ENCODE measurements at places on chromosomes 4 and X.
A peak's percentile ranks its signal among the peaks of the same experiment; 100 is the strongest.

DNA sequence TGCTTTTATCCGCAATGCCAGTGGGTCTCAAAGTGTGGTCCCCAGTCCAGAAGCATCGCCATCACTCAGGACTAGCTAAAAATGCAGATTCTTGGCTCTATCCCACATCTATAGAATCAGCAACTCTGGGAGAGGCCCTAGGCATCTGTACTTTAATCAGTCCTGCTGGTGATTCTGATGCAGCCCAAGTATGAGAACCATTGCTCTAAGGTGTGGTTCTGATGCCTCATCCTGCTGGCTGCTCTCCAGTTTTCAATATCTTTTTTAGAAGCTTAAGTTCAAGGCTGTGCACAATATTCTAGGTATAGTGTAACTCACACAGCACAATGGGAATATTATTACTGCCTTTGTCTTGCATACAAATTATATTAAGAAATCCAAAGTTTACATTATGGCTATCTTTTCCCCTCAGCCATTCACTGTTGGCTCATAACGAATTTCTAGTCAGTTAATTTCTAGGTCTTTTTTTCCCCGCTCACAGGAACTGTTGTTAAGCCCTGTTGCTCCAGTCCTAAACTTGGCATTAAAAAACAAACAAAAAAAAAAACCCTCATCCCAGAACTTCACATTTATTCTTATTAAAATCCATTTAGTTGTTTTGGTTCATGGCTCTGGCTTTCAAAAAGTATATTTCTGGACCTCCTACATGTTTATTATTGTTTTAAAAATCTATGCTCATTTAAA is 109.1 kb downstream of the PHEX start:
- DNase-seq: no peak

- DNase-seq: no peak
These were observed 111.4 kb downstream of the EFHC2 start for GRCh38 chrX:44232081-44232480.

DNA sequence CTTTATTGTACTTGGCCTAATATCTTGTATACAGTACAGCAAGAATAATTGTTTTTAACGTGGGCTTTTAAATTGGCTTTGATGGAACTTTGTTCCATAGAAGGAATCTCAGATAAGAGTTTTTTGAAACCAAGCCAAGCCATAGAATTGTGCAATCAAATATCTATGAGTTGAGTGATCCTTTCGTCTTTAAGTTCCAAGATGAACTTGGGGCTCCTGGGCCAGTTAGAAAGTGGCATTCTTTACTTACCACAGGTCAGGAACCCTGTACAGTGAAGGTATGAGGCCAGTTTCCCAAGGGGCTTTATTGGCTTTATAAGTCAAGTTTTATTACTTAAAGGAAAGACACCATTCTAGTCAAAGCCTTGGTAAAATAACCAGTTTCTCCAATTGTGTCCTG is 2104.2 kb downstream of the PCDH7 start:
- no peak for DNase-seq

GRCh38 chr4:138090918-138091676 is 151.1 kb downstream of the SLC7A11 start:
- no peak for DNase-seq

DNA sequence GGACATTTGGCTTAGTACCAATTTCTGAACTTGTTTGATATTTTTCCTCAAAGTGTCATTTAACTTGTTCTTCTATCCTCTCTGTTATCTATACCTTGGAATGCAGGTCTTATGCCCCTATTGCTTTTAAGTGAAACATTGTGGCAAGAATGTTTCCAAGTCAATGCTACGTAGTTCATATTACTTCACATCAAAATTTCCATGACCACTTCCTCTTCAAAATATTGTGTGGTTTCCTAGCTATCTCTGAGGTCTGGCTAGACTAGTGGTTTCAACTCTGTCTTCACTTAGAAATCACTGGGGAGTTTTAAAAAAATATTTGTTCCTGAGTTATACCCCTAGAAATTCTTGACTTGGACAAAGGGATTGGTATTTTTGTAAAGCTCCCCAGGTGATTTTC is 20.2 kb upstream of the RASGEF1B start:
- DNase-seq: no peak

GRCh38 chr4:6050551-6050950 is 32.3 kb upstream of the C4orf50 start:
- DNase-seq: no peak

GRCh38 chr4:6134612-6135220 is 65.6 kb downstream of the JAKMIP1 start:
- peak; percentile 74 for DNase-seq

- DNase-seq: no peak
These were observed 47.3 kb upstream of the KCNE5 start for GRCh38 chrX:109672239-109672638.

DNA sequence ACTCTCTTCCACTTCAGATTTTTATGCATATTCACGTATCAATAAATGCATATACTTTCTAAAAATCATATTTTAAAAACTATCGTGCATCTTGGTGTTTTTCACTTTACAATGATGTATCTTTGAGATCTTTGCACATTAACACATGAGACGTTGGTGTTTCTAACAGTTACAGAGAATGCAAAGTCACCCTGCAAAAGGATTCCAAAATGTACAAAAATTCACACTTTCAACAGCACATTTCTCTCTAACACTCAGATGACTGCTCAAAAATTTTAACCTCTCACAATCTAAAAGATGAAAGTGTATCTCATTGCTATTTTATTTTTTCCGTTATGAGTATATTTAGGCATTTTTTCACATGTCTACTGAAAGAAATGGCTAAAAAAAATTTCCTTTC is 38.9 kb downstream of the ELOVL6 start:
- DNase-seq: no peak

- DNase-seq: no peak
These were observed 131.7 kb downstream of the EPHA5 start for GRCh38 chr4:65538571-65538970.

DNA sequence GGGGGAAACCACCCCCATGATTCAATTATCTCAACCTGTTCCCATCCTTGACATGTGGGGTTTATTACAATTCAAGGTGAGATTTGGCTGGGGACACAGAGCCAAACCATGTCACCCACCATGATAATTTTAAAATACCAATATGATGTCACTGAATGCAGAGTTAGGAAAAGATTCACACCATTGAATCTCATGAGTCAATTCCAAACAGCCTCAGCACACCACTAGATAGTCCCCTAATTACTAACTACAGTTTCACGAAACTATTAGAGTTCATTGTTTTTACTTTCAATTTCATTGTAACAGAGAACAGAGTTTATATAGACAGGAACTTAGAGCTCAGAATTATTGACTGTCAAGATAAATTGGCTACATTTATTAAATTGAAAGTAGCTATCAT is 410.2 kb downstream of the FAM47A start:
- DNase-seq: no peak
